Renal cortex interstitium (tissue), 15 donors: ENCODE measurements at places on chromosomes 4 and X. TPM values are rescaled to one million over a fixed set of nuclear protein-coding genes. Genes with fewer than 3 reads are reported as not detected.

COX7B2 gene
- not detected for polyA plus RNA-seq

LDOC1 gene
- polyA plus RNA-seq: 68.4 TPM

SMIM9 gene
- not detected for polyA plus RNA-seq

ARSJ gene
- 18.9 TPM for polyA plus RNA-seq

HCCS gene
- 27.7 TPM for polyA plus RNA-seq

PPP1R2C gene
- not detected for polyA plus RNA-seq

PRDM5 gene
- 19.1 TPM for polyA plus RNA-seq

NR3C2 gene
- 16.2 TPM for polyA plus RNA-seq

CYSLTR1 gene
- 1.5 TPM for polyA plus RNA-seq

CSN2 gene
- 0.10 TPM for polyA plus RNA-seq

XG gene
- polyA plus RNA-seq: 0.50 TPM

COL4A5 gene
- 107 TPM for polyA plus RNA-seq

GAGE12E gene
- not detected for polyA plus RNA-seq

EPGN gene
- 0.86 TPM for polyA plus RNA-seq

ZXDA gene
- 5.1 TPM for polyA plus RNA-seq

DSPP gene
- polyA plus RNA-seq: 0.03 TPM

SPON2 gene
- 5.0 TPM for polyA plus RNA-seq

POU4F2 gene
- not detected for polyA plus RNA-seq

XAGE2 gene
- not detected for polyA plus RNA-seq

WNK3 gene
- polyA plus RNA-seq: 4.7 TPM

CDKL2 gene
- polyA plus RNA-seq: 12.7 TPM

SLC7A11 gene
- polyA plus RNA-seq: 2.0 TPM

FGG gene
- polyA plus RNA-seq: 0.93 TPM

MTTP gene
- polyA plus RNA-seq: 10.6 TPM

PF4V1 gene
- 0.57 TPM for polyA plus RNA-seq

CLNK gene
- 0.58 TPM for polyA plus RNA-seq

TRIM61 gene
- 2.9 TPM for polyA plus RNA-seq

GAGE2A gene
- polyA plus RNA-seq: not detected

SLC6A14 gene
- polyA plus RNA-seq: 0.17 TPM

BEX5 gene
- polyA plus RNA-seq: 10.4 TPM

HMX1 gene
- not detected for polyA plus RNA-seq

MAGEA3 gene
- not detected for polyA plus RNA-seq

GAGE12J gene
- not detected for polyA plus RNA-seq

EVC gene
- polyA plus RNA-seq: 56.5 TPM

SPRY1 gene
- 90.4 TPM for polyA plus RNA-seq
